ENCODE measurements at places on chromosomes 13 and 19.

DNA sequence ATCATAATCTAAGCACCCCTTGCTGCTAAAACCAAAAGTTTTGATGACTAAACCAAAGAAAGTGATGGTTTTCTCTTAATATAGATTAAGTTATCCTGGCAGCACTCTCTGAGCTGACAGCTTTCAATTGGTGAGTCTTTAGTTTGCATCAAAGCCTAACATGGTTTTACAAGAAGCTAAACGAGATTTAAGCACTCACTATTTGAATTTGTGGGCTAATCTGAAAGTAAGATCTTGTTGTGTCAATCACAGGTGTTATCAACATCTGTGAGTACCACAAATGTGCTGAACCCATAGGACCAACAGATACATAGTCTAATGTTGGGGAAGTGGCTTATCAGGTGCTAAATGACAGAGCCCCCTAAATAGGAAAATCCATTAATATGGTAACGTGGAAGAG is 223.9 kb downstream of the LHFPL6 start:
- DNase-seq, result no peak

- DNase-seq, result peak; percentile 93
Observed at GRCh38 chr19:48543121-48543710, 8.8 kb upstream of the SULT2B1 start.

GRCh38 chr19:45484273-45484945 is 12.4 kb downstream of the RTN2 start:
- DNase-seq, result no peak

GRCh38 chr19:20660473-20661140 is 764 bp downstream of the ZNF626 start:
- peak; percentile 32 for DNase-seq

- peak; percentile 10 for DNase-seq
Observed at GRCh38 chr13:103288114-103288513, 221.9 kb upstream of the SLC10A2 start.

DNA sequence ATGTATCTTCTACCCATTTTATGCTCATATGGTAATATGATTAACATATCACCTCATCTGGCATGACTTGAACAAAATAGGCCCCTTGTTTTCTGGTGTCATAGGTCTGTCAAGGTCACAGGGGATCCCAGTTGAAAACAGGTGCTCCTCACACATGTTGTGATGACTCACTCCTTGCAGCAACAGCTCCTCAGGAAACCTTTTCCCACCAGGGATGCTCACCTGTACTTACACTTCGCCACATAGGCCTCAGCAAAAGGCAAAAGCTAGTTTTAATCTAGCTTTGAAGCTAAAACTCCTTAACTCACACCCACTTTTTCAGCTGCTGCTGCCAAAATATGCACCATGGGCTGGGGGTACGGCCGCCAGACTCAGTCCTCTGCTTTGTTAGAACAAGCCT is 110.0 kb upstream of the SOX21 start:
- no peak for DNase-seq

DNA sequence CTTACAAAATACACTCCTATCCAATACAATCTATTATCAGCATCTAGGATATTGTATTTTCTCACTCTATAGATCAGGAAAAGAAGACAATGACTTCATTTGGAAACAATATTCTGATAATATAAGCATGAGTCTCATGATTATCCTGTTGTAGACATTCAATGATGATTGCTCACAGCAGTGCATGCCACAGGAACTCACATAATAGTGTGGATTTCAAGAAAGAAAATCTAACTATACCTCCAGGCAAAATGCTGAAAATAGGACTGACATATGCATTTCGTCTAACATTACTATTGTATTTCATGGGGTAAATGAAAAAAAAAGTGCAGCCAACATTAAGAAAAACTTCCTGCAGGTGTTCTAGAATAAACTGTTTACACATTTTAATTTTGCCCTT is 122.6 kb downstream of the POSTN start:
- no peak for DNase-seq

DNA sequence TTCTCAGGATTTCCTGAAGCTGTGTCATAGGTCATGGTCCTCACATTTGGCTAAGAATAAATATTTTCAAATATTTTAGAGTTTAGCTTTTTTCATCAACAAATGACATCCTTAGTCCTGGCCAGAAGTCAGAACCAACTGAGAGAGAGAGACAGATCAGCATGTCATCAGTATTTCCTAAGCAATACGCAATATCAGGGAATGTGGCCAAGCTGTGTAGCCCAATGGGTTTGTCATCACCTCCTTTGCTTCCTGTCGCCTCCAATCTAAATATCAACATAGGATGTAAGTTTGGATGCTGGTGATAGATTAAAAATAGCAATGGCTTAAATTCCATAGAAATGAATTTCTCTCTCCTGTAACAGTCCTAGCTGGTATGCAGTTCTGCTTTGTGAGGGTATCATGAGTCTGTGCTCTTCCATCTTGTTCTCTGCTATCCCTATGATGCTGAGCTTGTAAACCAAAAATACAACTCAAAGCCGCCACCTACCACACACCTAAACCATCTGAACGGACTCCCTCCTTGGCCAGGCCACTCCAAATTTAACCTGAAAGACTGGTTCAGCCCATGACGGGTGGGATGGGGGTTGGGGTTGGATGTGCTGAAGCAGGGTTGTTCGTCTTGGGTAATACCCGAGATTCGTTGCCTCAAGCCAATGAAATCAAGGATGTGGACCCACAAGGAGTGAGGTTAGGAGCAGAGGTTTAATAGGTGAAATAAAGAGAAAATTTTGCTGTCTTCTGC is 10.0 kb upstream of the IGSF23 start:
- DNase-seq, result no peak

DNA sequence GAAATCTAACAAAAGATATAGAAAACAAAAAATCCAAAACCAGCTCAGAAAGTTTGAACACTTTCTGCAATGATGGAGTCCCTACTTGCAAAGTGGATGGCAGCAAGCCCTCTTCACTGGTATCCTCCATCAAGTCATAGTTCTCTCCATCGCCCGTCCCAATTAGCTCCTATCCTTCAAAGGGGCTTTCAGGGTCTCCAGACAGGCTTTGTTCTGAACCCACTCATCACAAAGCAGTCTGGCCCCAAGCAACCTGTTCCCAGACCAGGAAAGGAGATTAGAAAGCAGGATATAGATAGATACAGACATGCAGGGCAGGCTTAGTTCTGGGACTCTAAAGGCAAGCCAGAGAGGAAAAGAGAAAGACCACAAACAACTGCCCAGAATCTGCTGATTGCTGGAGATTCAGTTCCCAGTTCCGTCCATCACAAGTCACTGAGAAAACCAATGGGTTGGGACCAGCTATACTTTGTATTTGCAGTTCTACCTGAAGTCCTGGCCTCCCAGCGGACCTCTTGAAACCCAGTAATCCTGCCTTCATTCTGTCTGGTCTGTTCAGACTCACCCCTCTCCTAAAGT is 47.2 kb upstream of the EPHX3 start:
- no peak for DNase-seq

GRCh38 chr13:101868585-101869469 is 416.4 kb downstream of the ITGBL1 start:
- DNase-seq, result no peak

Data from kidney tubule cell (primary cell).